ENCODE measurements at places on chromosomes 6 and 20.

GRCh38 chr20:51650685-51651134 lies 108.2 kb upstream of the NFATC2 start:
- no peak for DNase-seq

DNA sequence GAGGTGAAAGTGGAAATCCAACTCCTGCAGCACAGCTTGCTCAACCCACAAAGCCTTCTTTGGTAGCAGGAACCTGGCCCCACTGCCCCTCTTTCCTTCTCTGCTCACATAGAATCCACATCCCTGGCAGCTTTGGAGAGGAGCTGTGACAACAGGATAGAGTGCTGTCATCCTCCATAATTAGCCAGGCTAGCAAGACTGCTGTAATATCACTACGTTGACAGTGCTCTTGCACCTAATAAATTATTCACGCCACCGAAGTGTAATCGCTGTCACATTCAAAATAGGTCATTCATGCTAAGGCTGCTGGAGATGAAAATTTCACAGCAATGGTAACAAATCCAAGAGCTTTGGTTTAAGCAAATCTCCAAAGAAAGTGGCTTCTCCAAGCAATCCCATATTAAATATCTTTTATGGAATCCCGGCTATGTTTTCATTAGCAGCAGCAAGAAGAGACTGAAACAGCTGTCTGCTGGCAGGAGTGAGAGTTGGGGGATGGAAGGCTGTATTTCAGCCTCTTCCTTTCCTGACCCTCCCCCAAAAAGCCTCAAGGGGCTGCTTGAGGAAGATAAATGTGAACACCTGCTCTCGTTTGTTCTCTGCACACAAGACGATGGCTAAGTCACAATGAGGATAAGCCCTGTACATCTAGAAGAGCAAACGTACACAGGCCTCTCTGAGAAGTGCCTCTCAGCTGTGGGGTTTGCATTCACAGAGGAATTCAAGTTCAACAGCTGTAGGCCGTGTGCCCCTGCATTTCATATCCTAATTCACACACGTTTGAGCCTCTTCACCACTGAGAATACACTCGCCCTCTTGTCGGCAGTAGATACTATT lies 16.5 kb downstream of the RIPOR2 start:
- no peak for DNase-seq

GRCh38 chr6:156273065-156273711 lies 504.0 kb upstream of the ARID1B start:
- DNase-seq: no peak

- DNase-seq: no peak
Measured at GRCh38 chr6:331622-332521, 39.6 kb downstream of the DUSP22 start.

- DNase-seq: no peak
Measured at GRCh38 chr6:26300828-26301227, 64.2 kb upstream of the BTN3A2 start.

GRCh38 chr20:4959592-4959991 lies 41.7 kb downstream of the SLC23A2 start:
- peak; percentile 49 for DNase-seq

DNA sequence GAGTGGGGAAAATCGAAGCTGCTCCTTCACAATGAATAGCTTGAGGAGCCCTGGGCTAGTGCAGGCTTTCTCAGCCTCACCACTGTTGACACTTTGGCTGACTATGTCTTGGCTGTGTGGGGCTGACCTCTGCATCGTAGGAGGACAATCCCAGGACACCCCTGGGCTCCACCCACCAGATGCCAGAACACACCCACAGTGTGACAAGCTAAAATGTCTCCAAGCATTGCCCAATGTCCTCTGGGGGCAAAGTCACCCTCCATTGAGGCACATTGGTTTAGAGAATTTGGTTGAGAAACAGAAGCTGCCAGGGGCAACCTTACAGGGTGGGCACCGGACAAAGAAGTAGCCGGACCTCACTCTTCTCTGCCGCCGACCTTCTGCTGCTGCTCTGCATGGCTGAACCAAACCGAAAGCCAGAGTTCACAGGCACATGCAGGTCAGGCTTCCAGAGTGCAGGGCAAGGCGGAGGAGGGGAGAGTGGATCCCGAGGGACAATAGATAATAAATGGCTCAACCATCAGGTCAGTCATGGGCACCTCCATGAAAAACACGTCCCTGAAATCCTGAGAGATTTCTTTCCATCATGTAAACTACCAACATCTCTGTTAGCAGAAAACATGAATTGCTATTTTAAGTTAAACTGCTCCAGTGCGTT lies 189.0 kb downstream of the LRFN2 start:
- no peak for DNase-seq

DNA sequence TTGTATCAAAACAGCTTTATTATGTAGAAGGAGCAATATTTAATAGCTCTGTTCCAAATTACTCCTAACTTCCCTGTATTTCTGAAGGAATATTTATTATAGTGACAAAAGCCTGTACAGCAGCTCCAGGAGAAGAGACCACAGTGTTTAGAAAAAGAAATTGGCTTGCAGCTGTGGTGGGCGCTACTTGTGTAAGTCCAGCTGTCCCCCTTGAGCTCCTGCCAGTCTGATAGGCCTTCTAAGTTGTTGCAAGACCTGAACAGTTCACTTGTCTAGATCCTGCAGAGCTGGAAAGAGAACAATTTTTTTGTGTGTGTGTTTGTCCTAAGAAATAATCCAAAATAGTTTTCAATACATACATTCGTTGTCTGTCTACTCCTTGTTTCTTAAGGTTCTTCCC lies 86.6 kb downstream of the JARID2 start:
- DNase-seq: no peak

DNA sequence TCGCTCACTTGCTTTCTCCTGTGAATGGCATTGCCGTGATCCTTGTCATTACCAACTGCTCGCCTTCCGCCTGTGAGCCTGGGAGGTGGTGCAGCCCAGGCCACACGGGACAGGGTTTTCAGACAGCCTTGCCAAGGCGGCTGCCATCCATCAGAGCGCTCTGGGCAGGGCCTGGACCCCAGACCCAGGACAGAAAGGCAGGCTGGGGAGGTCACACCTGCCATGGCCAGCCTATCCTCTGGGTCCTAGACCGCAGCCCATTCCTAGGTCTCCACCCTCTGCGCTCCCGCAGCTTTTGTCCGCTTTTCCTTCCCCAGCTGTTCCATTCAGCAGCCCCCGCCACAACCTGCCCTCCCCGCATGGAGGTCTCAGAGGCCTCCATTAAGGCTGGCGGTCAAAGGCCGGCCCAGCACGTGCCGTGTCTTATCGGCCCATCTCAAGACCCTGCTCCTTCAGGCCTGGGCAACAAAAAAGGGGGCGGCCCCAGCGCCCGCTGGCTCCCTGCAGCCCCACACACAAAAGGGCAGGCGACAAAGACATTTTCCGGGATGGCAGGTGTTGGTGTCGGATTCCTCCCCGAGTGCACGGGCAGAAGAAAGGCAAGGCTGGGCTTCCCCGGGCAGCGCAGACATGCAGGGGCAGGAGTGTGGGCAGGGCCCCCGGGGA lies 28.1 kb downstream of the INSM1 start:
- no peak for DNase-seq
